ENCODE measurements at places on chromosomes 2 and 18. TPM values are rescaled to one million over a fixed set of nuclear protein-coding genes. Genes with fewer than 3 reads are reported as not detected.

The COPS9 gene
- total RNA-seq, result 100 TPM

The SLC19A3 gene
- 8.5 TPM for total RNA-seq

The TEKT4 gene
- not detected for total RNA-seq

The DCC gene
- total RNA-seq, result 0.34 TPM

The SKOR2 gene
- not detected for total RNA-seq

The GAL3ST2 gene
- 69.8 TPM for total RNA-seq

The MEP1B gene
- total RNA-seq, result 11.8 TPM

The LRP1B gene
- 0.59 TPM for total RNA-seq

The MAL gene
- total RNA-seq, result 4.2 TPM

The CDKL4 gene
- total RNA-seq, result not detected

The GATA6 gene
- total RNA-seq, result 57.8 TPM

The SAG gene
- total RNA-seq, result not detected

The TBR1 gene
- total RNA-seq, result not detected

The GAREM2 gene
- 7.4 TPM for total RNA-seq

The DDX18 gene
- total RNA-seq, result 37.0 TPM

The LBX2 gene
- total RNA-seq, result 1.2 TPM

The APOB gene
- 0.50 TPM for total RNA-seq

The CPS1 gene
- total RNA-seq, result 0.18 TPM

The ITGA6 gene
- 218 TPM for total RNA-seq

The SDC1 gene
- 184 TPM for total RNA-seq

The KLHL41 gene
- not detected for total RNA-seq

The ALMS1 gene
- 11.2 TPM for total RNA-seq

The TMEM37 gene
- 71.8 TPM for total RNA-seq

The PSMA8 gene
- total RNA-seq, result not detected

The HOXD11 gene
- total RNA-seq, result 0.37 TPM

The ABCG5 gene
- 0.14 TPM for total RNA-seq

The ACP1 gene
- 74.3 TPM for total RNA-seq

The C2orf66 gene
- not detected for total RNA-seq

The LAMA3 gene
- 98.0 TPM for total RNA-seq

The GULP1 gene
- 3.5 TPM for total RNA-seq

The ZBTB7C gene
- total RNA-seq, result 52.1 TPM

The DSG3 gene
- total RNA-seq, result 0.15 TPM

Data from left colon (tissue), 2 donors.